NCI-H2081 (cell line): ENCODE measurements at places on chromosomes 3 and 15.
A peak's percentile ranks its signal among the peaks of the same experiment; 100 is the strongest.

DNA sequence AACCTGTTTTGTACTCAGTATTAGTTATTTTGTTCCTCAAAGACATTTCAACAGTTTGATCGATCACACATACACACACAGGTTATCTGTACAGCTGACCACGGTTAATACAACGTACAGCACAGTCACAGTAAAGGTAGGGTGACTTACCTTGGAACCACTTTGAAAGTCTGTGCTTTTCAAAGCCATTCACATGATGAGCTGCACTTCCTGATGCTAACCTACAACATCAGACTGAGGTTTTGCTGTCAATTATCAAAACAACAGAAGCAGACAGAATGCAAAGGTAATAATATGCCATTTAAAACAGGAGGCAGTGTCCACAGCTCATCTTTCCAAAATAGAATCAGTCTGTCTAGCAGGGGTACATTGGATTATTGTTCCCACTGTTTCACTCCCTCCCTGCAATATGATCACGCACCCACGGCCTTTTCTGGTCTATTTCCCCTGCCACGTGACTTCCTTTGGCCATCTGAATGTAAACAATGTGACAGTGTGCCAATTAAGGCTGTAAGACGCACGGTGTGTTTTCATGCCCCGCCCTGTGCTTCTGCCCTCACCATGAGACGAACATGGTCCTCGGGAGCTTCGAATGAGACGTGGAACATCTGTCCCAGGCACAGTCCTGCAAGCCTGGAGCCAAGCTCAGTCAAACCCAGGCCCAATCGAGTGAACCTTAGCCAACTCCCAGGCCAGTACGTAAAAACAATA is 102.4 kb downstream of the FMN1 start:
- DNase-seq = peak; percentile 27

GRCh38 chr3:102000620-102001209 is 151.4 kb downstream of the NFKBIZ start:
- DNase-seq = no peak

GRCh38 chr15:41919201-41919820 is 25.5 kb upstream of the SPTBN5 start:
- no peak for DNase-seq

DNA sequence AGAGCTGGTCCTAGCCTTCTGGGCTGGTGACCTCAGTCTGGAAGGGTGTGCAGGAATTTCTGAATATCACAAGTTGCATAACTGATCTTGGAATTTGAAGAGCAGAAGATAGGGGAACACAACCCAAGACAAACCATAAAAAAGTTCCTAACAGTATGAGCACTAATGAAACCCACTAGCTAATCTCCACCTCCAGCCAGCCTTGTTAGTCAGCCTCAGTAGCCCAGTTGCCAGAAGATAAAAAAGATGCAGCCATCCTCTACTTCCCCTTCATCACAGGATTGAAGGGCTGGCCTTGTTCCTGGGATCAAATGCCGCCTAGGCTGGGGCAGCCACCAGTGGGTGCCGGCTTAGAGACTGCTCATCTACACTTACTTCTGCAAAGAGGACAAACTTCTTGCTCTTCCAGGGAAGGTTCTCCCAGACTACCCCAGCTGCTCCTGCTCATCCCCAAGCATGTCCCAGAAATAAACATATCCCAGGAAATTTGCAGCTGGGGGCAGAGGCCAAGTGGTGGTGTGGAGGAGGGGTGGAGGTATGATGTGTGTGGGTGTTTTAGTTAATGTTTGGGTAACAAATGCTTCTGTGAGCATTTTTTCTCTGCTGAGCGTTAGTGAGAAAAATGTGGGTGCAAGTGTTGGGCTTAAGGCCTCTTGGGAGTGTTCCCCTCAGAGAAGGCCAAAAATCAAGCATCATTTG is 9.2 kb upstream of the ITGA11 start:
- no peak for DNase-seq

DNA sequence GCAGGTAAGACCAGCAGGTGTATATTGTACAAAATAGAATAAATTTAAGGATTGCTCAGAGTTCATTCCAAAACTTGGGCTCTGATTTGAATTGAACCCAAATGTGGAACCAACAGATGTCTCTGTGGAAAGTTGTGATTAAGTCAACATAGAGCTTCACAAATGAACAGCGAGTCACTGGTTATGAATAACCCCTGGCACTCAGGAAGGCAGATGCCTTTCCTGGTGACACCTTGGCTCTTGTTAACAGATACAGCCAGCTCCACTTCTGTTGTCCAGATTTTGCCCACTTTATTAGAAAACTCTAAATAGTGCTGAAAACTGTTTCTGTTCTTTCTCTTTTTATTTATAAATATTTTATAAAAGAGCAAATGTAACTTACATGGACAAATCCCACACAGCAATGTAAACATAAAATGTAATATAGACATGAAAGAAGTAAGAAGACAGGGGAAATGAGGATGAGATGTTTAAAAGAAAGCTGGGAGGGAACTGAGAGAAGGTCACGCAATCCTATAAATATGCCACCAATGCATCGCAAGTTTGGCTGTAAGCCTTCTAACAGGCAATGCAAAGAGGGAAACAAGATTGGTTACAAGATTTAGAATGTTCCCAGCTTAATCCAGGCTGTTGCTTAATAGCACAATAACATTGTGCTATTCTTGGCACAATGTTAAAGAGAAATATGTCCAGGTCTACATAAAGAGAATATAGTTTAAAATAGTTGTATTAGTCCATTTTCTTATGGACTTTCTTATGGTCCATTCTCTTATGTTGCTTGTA is 495.5 kb downstream of the TAFA4 start:
- DNase-seq = no peak

DNA sequence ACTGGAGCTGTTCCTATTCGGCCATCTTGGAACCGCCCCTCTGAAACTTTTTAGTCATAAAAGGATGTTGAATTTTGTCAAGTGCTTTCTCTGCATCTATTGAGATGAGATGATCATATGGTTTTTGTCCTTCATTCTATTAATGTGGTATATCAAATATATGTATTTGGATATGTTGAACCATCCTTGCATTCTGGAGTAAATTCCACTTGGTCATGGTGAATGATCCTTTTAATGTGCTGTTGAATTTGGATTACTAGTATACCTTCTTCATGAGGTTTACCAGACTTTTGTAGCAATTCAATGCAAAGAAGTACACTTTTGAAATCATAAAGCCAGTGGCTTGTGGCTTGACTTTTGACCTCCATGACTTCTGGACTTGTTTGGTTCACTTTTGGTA is 33.4 kb upstream of the XRN1 start:
- no peak for DNase-seq

DNA sequence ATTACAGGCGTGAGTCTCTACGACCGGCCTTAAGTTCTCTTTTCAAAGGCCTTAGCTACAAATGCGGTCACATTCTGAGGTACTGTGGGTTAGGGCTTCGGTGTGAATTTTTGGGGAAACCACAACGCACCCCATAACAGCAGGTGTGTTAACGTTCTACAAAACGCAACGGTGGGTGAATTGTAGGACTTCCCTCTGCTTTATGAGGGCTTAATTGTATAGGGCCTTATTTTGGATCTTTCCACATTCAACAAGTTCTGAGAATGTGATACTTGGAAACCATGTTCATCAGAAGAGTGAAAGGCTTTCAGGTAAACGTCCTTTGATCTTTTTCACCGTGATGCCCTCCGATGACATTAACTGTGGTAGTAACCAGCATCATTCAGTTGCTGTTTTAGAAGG is 998.6 kb upstream of the CFAP20DC start:
- DNase-seq = no peak
